Activated CD4-positive, alpha-beta T cell treated with anti-CD3 and anti-CD28 coated beads for 4 hours (primary cell): ENCODE measurements at places on chromosomes 7 and 10.

DNA sequence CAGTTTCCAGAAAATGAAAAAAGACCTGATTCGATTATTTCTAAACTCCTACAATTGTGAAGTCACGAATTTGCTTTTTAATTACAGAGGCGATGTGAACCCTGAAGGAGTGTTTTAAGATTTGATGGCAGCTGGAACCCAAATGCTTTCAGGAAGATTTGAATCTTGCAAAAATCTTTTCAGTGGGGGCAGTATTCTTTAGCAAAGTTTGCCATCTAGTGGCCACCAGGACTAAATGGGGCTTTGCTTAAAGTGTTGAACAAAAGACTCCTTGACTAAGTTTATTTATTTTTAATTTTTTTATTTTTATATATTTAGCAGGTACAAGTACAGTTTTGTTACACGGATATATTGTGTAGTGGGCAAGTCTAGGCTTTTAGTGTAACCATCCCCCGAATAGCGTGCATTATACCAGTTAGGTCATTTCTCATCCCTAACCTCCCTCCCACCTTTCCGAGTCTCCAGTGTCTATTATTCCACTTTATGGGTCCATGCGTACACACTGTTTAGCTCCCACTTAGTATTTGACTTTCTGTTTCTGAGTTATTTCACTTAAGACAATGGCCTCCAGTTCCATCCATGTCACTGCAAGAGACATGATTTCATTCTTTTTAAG lies 98.8 kb downstream of the CACNB2 start:
- no peak for DNase-seq

- DNase-seq, result no peak
Measured at GRCh38 chr10:75304313-75304712, 68.6 kb upstream of the COMTD1 start.

DNA sequence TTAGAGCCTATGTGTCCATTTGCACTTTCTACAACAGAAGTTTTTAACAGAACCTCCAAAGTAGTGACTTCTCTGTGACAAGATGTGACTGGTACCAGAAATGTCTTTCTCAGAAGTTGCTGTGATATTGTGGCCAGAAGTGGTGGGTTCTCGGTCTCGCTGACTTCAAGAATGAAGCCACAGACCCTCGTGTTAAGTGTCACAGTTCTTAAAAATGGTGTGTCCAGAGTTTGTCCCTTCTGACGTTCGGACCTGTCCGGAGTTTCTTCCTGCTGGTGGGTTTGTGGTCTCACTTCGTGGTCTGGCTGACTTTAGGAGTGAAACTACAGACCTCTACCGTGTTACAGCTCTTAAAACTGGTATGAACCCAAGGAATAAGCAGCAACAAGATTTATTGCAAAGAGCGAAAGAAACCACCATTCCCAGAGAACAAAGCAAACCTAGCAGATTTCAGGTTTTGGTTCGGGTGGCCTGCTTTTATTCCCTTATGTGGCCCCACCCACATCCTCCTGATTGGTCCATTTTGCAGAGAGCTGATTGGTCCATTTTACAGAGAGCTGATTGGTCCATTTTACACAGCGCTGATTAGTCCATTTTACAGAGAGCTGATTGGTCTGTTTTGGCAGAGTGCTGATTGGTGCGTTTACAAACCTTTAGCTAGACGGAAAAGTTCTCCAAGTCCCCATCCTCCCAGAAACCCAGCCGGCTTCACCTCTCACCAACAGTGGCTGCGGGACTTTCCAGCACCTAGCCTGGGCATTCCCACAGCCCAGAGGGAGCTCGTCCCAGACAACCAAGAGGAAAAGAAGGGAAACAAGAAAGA lies 3.0 kb downstream of the ITPRID1 start:
- DNase-seq, result no peak

GRCh38 chr10:109977382-109977806 lies 30.4 kb upstream of the ADD3 start:
- DNase-seq, result no peak

DNA sequence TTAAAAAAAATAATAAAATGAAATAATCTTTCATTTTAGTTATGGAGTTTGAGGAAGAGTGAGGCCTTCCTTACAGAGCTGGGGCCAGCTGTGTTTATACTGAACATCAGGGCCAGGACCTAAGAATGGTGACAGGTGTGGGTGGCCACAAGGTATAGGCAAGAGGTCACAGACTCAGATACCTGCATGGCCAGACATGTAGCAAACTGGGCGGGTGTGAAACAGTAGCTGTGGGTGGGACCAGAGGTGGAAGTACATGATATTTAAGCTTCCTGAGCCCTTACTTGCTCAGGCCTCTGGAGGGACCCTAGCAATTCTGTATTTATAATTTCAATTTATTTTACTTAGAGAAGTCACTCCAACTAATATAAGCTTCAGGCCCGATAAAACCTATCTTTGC lies 27.7 kb upstream of the CAMK1D start:
- DNase-seq, result no peak

DNA sequence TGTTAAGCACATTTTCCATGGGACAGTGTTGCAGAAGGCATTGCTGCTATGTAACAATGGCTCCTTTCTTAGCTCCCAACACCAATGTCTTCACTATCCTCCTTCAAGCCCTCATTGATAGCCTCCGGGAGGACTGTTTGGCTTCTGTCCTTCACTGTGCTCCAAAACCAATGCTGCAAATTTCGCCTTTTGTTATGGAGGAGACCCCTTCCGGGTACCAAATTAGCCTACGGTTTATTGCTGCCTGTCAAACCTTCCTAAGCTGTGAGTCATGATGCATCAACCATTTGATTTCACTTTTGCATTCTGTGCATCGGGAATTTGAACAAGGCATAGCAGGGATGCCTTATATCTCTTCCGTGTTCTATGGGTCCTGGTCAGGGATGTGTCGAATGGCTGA lies 432.9 kb downstream of the GATA3 start:
- no peak for DNase-seq

DNA sequence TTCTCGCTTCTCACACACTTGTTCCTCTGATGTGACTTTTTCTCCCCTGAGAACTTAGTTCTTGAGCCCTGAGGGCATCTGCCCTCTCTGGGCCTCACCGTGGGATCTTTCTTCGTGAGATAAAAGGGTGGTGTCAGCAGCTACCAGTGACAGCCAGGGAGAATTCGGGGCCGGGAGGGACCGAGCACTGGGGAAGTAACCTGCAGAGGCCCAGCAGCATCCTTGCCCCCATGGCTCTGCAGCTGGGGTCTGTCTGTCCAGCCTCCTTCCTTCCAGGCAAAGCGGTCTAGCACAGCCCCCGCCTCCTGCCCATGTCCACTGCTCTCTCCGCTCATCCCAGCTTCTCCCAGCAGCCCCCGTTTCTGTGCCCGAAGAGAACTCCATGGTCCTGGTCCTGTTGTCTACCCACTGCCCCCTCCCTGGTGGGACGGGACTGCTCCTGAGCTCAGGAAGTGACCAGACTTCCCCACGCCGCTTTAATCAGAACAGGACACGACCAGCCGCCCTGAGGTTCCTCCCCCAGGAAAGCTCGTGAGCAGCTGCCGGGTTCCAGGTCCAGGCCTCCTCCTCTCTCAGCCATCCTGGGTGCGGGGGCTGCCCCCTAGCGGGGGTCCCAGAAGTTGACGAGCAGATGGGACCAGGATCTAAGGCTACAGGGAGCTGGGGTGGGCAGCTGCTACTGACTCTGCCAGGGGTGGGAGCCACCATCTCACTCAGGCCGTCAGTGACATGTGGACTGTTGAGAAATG lies 187.5 kb downstream of the WDR37 start:
- DNase-seq, result no peak

DNA sequence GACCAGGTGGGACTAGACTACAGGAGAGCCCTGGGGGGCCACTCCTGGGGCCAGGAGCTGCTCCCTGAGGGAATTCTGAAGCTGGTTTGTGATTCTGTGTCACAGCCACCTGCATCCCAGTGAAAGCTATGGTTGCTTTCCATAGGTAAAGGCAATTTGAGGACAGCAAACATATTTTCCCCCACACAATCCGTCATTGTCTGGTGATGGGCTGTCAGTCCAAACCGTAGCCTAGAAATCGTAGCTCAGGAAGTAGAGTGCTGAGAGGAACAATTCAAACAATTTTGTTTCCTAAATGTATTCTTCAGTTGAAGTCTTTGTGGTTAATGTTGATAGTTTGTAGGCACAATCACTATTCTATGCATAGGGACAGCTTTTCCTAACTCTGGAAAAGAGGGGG lies 106.0 kb upstream of the INSYN2A start:
- no peak for DNase-seq

- no peak for DNase-seq
Measured at GRCh38 chr7:474605-475424, 44.8 kb downstream of the PDGFA start.

DNA sequence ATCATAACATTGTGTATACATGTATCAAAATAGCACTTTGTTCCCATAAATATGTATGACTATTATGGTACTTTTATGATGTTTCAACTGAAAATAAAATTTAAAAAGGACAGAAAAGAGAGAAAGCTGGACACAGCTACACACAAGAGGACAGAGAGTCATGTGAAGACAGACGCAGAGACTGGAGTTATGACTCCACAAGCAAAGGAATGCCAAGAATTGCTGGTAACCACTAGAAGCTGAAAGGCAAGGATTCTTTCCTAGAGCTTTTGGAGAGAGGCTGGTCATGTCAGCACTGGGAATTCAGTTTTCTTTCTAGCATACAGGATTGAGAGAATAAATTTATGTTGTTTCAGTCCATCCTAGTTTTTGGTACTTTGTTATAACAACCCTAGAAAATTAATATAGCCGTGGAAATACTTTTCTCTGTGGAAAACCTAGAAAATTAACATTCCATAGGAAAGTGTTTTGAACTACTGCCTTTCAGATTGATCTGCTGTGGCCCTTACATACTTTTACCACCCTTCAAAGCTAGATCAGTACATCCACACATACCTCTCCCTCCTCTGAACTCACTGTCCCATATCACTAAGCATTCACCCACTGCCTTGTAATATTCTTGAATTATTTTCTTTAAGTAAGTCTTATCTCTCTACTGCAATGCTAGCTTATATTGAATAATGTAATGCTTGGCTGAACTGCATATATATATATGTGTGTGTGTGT lies 575.3 kb downstream of the IPMK start:
- no peak for DNase-seq

DNA sequence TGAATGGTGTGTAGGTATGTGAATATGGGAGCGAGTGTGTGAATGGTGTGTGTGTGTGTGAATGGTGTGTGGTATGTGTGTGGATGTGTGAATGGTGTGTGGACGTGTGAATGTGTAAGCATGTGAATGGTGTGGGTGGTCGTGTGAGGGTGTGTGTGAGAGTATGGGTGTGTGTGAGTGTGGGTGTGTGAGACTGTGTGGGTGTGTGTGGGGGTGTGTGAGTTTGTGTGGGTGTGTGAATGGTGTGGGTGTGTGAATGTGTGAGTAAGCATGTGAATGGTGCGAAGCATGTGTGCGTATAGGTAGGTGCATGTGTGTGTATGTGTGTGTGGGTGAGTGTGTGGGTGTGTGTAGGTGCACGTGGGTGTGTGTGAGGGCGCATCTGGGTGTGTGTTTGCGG lies 160.7 kb upstream of the COBL start:
- no peak for DNase-seq

DNA sequence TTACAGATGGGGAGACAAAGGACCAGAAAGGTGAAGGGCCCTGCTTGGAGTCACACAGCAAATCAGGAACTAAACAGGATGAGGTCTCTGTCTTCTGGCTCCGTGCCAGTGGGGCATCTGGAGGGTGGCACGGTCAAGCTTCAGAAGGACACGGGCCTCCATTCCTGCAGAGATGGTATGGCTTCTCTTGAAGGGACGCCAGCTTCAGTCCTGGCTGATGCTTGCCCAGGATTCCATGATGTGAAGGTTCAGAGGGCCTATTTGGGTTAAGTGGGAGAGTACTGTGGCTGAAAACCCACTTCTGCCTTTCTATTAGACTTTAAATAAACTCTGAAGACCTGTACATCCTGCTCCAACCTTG lies 6.1 kb downstream of the RAMP3 start:
- no peak for DNase-seq

GRCh38 chr7:92763636-92764423 lies 72.5 kb downstream of the CDK6 start:
- DNase-seq, result no peak

GRCh38 chr10:35552650-35553342 lies 52.3 kb upstream of the GJD4 start:
- DNase-seq, result no peak

GRCh38 chr7:150685219-150686029 lies at the start of gene GIMAP2:
Gene GIMAP2, plus strand, starts transcription at chr7:150685706. Its CDS starts 1,354 bp downstream, at chr7:150687060.
- peak; percentile 54 for DNase-seq
